ENCODE measurements at places on chromosomes 5 and 9.

GRCh38 chr5:65623482-65623881 lies 651 bp downstream of the TRIM23 start:
- DNase-seq: peak; percentile 12

- peak; percentile 49 for DNase-seq
These were observed 594 bp downstream of the FAM120A start for GRCh38 chr9:93451849-93452709.

GRCh38 chr9:19634881-19635280 lies 154.0 kb downstream of the SLC24A2 start:
- no peak for DNase-seq

GRCh38 chr5:90886381-90886780 lies 327.8 kb downstream of the ADGRV1 start:
- DNase-seq: no peak

DNA sequence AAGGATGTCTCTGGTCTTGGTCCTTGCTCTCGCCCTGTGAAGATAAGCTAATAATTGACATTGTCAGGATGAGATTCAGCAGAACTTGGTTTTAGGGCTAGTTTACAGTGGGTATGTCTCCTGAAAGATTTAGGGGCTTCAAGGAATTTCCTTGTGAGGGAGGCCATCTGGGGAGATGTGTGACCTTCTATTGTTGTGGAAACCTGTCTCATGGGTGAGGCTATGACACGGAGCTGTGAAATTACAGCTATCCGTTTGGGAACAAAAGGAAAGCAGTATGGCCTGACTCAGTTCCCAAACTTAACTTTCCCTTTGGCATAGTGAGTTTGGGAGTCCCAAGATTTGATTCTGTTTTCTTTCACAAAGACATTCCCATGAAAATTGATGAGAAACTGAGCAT lies 142.0 kb downstream of the PARP8 start:
- no peak for DNase-seq

DNA sequence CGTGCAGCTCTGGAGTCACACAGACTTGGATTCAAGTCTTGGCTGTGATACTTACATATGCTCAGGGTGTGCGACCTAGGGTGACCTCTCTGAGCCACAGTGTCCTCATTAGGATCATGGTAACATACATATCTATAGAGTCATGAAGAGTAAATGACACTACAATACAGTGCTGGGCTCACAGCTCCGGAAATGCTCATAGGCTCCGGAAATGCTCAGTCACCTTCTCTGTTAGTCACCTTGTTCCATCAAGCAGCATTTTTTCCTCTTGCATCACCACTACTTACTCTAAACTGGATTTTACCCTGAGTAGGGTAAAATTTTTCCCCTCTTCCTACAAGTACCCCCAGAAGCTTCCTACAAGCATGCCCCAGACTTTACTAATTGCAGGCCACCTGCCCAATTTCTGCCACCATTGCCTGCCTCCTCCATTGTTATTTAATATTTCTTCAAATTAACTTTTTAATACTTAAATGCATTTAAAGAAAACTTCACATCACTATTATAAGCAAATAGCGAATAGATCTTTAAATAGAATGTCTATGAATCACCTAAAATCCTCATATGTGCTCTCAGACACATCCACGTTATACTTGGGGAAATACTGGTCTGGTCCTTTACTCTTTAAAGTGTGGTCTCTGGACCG lies 147.6 kb upstream of the SPRY4 start:
- no peak for DNase-seq

DNA sequence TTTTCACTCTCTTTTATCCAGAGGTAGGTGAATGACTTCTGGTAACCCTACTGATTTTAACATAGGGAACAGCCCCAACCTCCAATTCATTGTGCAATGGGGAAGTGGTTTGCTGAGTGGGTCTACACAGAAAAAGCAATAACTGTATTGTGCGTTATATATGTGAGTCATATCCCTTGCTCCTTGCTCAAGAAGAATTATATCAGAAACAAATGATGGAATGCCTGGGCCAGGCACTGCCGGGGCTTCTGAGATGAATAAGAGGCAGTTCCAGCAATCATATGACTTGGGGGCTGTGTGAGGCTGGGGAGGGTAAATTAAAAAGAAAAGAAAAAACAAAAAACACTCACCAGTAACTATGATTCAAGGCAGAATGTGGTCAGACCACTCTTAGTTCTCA lies 79.2 kb upstream of the ABCA1 start:
- no peak for DNase-seq

DNA sequence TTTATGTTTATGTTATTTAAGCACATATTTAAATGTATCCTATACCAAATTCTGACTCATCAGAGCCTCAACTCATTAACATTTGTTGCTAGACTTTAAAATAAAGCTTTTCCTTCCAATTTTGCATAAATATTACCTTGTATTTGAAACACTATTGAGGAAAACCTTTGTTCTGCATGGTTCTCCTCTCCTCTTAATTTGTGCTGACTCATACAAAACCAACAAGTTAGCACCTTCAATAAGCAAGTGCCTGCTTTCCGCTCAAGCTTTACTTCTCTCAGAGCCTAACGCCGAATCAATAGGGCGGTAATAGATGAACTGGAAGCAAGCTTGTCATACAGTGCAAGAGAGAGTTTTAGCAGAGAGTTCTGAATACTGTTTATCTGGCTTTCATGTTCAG lies 7.9 kb downstream of the AMACR start:
- DNase-seq: no peak

GRCh38 chr9:15570769-15571168 lies 17.9 kb downstream of the CCDC171 start:
- peak; percentile 31 for DNase-seq

GRCh38 chr9:112032743-112033142 lies 136.1 kb downstream of the UGCG start:
- no peak for DNase-seq

DNA sequence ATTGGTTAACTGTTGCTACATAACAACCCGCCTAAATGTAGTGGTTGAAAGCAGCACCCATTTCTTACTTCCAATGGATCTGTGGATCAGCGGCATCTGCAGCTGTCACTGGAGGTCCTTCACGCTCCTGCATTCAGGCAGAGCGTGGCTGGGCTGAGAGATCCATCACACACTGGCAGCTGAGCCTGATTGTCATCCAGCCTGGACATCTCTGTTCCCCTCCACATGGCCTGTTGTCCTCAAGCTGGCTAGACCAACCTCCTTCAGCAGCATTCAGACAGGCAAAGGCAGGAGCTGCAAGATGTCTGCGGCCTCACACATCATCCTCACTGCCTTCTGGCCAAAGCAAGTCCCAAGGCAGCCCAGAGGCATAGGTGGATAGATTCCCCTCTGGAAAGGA lies 36.9 kb downstream of the DYNC2I2 start:
- no peak for DNase-seq

DNA sequence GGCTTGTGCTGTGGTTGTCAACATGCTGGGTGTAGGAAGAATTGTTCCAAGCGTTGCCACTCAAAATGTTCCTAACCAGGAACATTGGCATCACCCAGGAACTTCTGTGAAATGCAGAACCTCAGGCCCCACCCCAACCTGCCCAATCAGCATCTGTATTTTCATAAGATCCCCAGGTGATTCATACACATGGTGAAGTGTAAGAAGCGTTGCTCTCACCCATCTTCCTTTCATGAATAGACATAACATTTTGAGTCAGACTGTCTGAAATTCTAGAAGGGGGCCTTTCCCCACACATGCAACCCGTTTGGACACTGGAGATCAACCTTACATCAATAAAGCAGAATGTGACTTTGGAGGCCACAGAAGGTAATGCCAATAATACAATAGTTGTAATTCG lies 9.3 kb upstream of the AFAP1L1 start:
- no peak for DNase-seq

GRCh38 chr5:169796731-169797130 lies 159.7 kb downstream of the DOCK2 start:
- DNase-seq: no peak

GRCh38 chr9:112104901-112105300 lies 70.2 kb downstream of the SUSD1 start:
- no peak for DNase-seq

DNA sequence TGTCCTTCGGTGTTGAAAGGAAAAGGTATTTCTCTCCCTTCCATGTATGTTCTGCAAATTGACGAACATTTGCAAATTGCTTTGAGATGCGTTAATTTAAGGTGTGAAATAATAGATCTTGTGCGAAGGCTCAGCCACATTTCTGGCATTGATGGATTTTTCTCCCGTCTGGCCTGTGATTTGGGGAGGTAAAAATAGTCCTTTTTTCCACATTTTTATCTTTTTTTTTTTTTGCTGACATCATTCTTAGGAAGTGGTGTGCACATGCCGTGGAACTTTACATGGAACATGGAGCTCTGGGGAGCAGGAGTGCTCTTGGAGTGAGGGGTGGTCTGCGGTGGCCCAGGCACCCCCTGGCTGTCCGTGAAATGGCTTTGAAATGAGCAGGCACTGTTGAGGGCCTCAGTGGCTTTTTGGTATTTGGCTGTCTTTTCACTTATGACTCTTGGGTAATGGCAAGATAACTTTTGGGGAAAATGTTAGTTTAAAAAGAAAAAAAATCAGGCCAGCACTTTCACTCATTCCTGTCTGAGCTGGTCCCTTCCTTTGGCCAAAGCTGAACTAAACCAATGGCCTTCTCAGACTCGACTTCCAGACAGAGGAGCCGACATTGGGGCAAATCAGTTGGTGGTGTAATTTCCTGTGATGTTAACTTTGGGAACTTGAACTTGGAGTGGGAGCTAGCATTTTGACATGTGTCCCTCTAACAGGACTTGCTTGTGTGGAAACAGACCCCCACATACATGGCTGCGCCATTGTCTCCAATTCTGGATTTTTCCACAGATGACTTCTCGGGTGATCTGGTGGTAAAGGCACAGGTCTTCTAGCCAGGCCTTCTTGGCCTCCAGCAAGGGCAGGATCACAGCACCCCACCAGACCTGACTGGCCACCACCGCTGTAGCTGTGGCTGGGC lies 4.2 kb downstream of the NEK6 start:
- no peak for DNase-seq

DNA sequence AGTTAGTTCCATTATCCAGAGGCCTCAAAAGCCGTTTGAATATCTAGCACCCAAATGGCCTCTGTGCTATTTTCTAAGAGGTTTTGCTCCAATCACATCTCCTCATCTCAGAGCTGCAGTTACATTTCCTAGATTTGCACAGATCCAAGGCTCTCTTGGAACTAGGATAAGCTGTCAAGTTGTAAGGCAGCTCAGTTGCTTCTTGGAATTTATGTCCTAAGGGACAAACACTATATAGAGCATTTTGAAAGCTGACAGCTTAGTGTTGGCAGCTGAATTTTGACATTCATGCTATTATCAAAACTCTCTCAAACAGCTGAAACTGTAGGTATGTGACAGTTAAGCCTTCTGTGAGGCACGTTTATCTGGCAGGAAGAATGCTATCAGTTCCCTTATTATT lies 97.0 kb downstream of the MACIR start:
- no peak for DNase-seq

GRCh38 chr9:93960221-93960970 lies 5.2 kb upstream of the BARX1 start:
- DNase-seq: peak; percentile 46

DNA sequence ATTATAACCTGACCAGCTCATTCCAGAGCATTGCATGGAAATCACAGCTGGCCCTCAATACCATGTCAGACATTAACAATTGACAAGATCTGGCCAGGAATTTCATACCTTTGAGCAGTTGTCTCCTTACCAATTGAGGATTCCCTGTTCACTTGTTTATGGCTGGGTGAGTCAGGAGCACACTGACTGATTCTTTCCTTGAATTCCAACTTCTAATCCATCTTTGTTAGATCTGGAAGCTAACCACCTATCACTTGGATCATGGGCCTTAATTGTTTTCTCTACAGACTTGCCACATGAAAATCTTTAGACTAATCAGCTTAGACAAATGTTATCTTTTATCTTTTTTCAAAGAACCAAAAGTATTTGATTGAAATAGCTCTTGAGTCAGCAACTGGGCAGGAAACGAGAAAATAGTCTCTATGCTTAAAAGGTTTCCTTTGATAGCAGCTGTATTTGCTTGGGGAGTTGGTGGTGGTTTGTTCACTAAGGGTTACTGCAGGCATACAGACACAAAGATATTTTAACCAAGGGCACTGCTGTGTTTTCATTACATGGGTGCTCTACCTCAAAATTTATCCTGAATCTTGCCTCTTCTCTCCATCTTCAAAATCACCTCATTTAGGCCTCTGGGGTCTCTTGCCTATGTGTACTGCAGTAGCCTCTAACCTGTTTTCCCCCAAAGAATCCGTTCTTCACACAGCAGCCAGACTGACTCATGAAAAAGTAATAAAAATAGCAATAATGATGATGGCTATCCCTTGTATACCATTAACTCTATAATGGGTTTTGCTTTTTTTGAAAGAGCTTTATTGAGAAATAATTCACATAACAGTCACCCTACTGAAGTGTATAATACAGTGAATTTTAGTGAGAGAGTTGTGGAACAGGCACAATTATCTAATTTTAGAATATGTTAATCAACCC lies 197.0 kb upstream of the NMUR2 start:
- DNase-seq: no peak

- no peak for DNase-seq
These were observed 22.1 kb downstream of the LRRC19 start for GRCh38 chr9:26983340-26983739.

DNA sequence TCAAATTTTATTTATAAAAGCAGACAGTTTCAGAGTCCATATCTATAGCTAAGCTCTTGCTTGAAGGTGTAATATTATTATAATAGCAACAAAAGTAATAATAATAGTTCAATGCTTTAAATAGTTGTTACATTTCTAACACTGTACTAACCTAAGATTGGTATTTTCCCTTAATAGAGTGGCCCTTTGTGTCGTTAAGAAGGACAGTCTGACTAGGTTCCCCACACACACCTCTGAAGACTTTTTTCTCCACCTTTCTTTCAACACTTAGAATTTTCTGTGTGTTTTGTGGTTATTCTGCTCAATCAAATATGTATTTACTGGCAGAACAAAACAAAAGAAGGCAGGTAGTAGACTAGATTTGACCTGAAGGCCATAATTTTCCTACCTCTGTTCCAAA lies 223.2 kb upstream of the ACO1 start:
- no peak for DNase-seq

- no peak for DNase-seq
These were observed 154.8 kb downstream of the ADAMTS6 start for GRCh38 chr5:65326922-65327321.

GRCh38 chr5:33774341-33774740 lies 117.4 kb downstream of the ADAMTS12 start:
- no peak for DNase-seq

GRCh38 chr5:93433422-93433821 lies 147.6 kb downstream of the NR2F1-AS1 start:
- DNase-seq: no peak

GRCh38 chr5:72351376-72351775 lies 31.2 kb downstream of the PTCD2 start:
- DNase-seq: no peak

GRCh38 chr9:80552931-80553330 lies 981.2 kb downstream of the TLE4 start:
- DNase-seq: no peak

DNA sequence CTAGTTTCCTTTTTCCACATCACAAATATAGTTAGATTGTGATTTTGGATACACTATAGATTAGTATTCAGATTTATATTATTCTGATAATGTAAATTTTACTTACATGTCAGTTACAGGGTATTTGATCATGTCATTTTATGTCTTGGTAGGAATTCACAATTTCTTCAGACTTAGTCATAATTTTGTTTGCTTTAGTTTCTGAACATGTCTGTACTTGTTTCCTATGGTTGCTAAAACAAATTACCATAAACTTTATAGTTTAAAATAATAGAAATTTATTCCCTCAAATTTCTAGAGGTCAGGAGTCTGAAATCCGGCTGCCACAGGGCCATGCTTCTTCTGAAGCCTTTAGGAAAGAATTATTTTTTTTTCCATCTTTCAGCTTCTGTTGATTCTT lies 1817.2 kb upstream of the CDH9 start:
- no peak for DNase-seq

GRCh38 chr9:90899287-90899686 lies 97.7 kb downstream of the SYK start:
- DNase-seq: no peak
